ENCODE measurements at places on chromosomes 16 and 17.

DNA sequence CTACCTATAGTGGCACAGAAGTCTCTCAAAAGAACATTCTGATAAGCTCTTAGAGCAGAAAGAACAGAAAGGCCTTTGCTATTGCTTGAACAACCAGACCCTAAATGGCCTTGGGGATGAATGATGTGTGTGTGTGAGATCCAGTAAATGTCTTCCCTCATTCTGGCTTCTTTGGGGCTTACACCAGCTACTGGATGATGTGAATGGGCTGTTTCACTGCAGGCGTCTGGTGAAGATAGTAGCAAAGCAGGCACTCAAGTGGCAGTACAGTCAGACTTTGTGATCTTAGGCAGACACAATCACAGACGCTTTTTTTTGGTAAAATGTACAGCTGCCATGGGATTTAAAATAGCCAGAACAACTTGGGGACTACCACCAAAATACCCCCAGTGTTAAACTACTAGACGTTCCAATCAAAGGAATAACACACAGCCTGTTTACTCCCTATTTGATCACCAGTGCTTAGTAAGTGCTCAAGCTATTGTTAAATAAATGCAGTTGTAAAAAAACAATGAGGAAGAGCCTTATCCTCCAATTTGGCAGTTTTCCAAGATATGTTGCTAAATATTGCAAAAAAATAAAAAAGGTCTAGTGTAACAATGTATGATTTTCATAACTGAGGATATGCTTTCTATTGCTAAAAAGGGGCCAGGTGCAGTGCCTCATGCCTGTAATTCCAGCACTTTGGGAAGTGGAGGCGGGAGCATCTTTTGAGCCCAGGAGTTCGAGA lies 17.9 kb downstream of the NDUFAB1 start:
- DNase-seq, result no peak

DNA sequence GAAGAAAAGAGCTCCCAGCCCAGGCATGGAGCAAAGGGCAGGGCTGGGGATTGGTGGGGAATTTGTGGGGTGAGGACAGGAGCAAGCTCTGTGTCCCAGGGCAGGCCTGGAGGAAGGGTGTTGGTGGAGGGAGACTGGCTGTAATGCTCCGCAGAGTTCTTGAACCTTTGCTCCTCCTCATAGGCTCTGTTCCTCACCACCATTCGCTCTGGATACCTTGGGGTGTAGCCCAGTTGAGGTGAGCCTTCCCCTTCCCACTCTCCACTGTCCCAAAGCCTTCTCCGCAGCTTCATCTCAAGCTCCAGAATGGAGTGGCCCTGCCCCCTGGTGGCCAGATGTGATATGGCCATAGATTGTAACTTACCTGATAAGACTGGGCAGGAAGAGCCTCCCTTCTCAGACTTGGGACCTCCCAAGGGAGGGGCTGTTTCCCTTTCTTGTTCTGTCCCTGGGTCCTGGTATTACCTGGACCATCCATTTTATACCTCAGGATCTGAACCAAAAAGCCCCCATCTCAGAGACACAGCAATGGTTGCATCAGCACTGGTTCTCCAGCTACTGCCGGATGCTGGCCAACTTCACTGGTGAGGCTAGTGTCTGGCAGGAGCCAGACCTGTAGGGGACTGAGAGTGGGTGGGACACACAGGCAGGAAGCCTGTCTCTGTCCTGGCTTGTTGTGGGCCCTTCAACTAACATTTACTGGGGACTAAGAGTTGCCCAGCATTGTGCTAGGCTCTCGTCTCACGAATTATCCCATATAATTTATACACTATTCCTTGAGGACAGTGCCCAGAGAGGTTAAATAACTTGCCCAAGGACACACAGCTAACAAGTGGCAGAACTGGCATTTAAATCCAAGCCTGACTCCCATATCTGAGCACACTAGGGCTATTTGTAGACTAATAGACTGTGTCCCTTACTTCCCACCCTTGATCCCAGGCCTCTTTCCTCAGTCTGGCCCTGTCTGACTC lies 19.1 kb upstream of the STAC2 start:
- DNase-seq, result peak; percentile 83

GRCh38 chr16:1485847-1486496 lies 2.8 kb downstream of the PTX4 start:
- no peak for DNase-seq

GRCh38 chr16:79053577-79053976 lies 547.0 kb downstream of the MAF start:
- DNase-seq, result no peak

GRCh38 chr17:27746881-27747280 lies 53.4 kb downstream of the NOS2 start:
- no peak for DNase-seq

Measured in erythroblast (primary cell).